Right kidney (tissue), 9 donors: ENCODE measurements at places on chromosomes 7 and 10.
A peak's percentile ranks its signal among the peaks of the same experiment; 100 is the strongest.

- peak; percentile 24 for DNase-seq
Measured at GRCh38 chr7:152459724-152460251, 24.0 kb upstream of the KMT2C start.

- DNase-seq, result no peak
Measured at GRCh38 chr10:75672842-75673241, 241.4 kb downstream of the LRMDA start.

DNA sequence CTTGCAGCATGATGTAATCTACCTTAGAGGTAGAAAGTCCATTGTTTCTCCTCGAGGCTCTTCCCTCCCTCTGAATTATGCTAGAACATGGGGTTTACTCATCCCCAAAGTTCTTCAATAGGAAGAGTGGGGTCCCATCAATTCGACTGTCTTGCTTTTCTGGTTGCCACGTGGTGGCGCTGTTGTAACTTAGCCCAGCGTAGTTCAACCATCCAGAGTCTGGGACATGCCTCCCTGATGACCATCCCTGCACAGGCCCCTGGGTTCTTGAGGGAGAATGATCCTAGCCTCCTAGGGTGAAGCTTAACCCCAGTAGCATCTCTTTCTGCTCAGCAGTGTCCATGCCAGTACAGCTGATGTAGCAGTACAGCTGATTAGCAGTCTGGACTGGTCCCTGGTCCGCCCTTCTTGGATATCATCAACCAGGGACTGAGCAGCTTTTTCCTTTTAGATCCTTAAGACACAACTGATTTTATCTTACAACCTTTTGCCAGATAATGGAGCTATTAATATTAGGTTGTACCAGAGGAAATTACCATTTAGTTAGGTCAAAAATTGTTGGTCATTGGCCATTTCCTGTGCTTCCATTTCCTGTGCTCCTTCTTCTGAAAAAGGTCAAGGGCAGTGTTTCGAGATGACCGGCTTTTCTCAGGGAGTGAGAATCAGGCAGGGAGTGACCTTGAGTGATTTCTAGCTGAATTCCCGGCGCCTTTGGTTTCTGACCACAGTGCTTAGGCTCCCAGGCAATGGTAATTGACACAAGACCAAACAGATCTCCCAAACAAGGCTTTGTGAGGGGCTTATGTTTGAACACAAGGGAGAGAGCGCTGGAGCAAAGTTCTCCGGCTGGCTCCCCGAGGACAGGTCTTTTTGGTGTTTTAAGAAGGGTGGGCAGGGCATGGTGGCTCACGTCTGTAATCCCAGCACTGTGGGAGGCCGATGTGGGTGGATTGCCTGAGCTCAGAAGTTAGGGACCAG lies 65.4 kb downstream of the TACC2 start:
- no peak for DNase-seq

DNA sequence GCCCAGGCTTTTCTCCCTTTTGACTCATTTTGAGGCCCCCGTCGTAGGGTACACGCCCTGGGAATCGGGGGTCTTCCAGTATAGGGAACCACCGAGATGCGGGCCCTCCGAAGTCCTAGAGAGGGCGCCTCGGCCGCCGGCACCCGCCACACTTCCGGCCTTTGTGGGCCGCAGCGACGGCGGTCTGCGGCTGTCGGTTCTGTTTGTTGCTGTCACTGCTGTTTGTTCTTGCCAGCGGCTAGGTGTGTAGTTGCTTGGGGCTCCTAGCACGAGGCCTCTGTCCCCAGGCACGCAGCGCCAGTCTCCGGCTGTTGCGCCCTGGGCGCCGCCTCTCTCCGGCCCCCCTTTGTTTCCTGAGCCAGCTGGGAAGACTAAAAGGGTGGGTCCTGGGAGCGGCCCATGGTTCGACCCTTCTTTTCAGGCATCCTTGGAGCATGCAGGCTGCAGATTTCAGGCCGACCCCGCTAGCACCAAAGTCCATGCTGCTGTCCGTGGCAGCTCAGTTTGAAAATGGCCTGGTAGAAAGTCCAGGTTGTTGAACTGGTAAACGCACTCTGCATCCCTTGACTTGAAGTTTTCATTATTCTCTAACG lies 17.8 kb upstream of the ZKSCAN1 start:
- peak; percentile 90 for DNase-seq

DNA sequence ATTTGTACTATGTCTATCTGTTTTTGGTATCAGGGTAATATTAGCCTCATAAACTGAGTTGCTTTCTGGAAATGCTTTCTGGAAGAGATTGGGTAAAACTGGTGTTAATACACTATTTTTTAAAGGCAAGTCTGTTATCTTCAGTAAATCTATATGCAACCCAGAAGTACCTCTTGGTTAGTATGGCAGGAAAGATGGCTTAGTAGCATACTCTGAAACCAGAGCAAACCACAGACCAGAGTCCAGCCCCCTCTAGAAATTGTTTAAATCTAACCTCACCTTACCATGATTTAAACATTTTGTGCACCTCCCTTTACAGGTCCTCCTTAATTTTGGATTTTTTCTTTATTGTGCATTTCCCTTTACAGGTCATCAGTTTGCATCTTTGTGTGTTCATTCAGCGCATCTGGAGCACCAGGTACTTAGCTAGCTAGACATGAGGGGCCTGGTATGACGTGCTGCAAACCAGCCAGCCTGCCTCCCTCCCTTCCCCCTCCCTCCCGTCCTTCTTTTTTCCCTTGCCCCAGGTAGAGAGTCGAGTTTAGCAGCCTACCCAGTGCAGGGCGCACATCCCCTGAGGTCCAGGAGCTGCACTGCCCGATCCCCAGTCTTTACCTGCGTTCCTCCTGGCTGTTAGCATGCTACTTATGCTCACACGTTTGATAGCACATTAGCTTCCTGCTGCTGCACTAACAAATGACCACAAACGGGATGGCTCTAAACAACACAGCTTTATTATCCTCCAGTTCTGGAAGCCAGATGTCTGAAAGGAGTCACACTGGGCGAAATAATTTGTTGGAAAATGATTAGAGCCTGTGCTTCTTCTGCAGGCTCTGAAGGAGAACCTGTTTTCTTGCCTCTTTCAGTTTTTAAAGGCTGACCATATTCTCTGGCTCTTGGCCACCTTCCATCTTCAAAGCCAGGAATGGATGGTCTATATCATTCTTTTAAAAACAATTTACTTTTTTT lies 299.9 kb upstream of the HABP2 start:
- no peak for DNase-seq

GRCh38 chr7:94052398-94053180 lies 48.4 kb upstream of the BET1 start:
- no peak for DNase-seq

GRCh38 chr10:103696411-103697145 lies 158.8 kb downstream of the SH3PXD2A start:
- DNase-seq, result no peak

- DNase-seq, result no peak
Measured at GRCh38 chr7:106486331-106486730, 174.6 kb downstream of the CCDC71L start.

DNA sequence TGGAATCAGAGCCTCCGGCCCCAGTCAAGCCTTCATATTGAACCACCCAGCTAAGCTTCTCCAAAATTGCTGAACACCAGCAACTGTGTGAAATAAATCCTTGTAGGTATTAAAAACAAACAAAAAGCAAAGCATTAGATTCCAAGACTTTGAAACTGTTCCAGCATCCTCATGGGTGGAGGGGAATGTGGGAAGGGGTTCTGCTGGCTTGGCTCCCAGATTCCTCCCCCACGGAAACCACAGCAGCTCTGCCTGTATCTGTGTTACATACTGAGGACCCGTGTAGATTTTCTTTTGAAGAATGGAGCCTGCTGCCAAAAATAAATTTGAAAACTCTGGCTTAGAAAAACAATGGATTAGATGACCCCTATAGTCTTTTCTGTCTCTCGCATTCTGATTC lies 20.0 kb downstream of the AKR1B1 start:
- DNase-seq, result no peak

- DNase-seq, result peak; percentile 69
Measured at GRCh38 chr7:73830681-73831583, at the start of gene CLDN4. TSS of gene CLDN4 (plus strand) at chr7:73830996. CDS start at chr7:73831202, 206 bp downstream.

DNA sequence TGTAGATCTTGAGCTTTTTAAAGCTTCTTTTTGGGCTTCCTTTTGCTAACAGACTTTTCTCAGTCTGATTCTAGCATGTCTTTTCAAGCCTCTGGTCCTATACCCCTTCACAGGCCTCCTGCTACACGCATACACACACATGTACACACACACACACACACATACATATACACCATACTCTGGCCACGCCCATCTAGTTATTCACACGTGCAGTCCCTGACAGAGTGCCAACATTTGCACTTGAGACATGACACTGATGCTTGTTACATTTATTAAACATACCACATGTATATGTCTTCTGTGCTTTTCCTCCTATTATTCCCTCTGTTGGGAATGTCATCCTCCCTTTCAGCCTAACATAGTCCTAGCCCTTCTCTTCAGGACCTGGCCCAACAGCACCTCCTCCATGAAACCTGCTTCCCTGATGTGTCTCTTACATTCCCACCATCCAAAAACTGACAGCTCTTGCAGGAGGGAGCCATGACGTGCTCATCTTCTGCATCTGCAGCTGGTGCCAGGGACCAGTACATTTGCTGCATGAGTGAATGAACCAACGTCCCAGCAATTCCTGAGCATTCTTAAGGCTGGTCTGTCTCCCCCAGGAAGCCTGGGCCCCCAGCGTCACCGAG lies 222.1 kb downstream of the ARHGAP12 start:
- no peak for DNase-seq

DNA sequence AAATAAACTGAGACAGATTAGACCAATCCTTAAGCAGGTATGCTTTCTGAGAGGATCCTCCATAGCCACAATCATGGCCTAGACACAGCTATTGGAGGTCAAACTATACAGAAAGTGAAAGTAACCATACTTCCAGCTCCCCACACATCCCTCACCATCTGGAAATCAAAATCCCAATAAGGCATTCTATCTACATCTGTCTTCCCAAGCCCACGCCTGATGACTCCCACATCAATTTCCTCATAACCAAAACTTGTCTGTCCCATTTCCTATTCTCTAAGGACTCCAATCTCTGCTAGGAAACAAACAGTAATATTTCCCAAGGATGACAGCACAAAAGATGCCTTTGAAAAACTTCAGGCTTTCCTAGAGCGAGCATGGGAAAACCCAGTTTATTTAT lies 247.3 kb upstream of the HPS1 start:
- DNase-seq, result no peak

GRCh38 chr7:80775897-80776296 lies 137.5 kb downstream of the CD36 start:
- no peak for DNase-seq

DNA sequence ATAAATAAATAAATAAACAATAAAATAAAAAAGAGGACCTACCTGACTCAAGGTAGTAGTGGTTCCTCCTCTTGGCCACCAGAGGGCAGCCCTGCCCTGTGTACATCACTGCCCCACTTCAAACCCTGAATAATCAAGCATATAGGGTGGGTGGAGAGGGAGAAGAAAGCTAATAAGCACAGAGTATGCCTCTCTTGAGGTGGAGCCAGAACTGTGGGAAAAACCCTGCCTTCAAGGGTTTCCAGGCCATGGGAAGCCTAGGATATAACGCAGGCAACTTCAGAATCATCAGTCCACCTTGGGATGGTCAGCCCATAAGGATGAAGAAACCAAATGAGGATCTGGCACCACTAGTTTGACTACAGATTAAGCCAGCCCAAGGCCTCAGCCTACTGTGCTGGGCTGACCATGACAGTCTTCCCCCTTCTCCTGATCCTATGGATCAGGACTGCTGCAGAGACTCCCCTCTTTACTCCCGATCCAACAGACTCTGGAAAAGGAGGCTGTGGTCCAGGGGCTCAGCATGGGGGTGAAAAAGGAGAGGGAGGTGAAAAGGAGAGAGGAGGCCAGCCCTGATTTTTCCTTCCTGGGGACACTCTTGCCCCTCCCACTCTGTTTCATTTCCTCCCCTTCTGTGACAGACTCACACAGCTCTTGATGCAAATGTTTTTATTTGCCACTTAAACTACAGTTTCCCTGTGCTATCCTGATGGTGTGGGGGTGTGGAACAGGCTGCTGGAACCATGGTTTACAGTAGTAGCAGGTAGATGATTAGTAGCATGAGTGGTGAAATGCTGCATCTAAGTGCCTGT lies 10.1 kb downstream of the AVPI1 start:
- no peak for DNase-seq
